Activated CD8-positive, alpha-beta memory T cell treated with anti-CD3 and anti-CD28 coated beads, Interleukin-2, amount 10 ng/mL, durations not matched to agents 7 days and 5 days (primary cell): ENCODE measurements at places on chromosomes 2 and 18. TPM values are rescaled to one million over a fixed set of nuclear protein-coding genes. Genes with fewer than 3 reads are reported as not detected.

Gene SH3RF3
- 0.05 TPM for total RNA-seq

Gene SLC9A2
- total RNA-seq = not detected

Gene SLC38A11
- total RNA-seq = not detected

Gene CD28
- total RNA-seq = 35.7 TPM

Gene CHPF
- total RNA-seq = 24.4 TPM

Gene PIGN
- 27.8 TPM for total RNA-seq

Gene MROH2A
- not detected for total RNA-seq

Gene MYOM1
- 1.6 TPM for total RNA-seq

Gene ALK
- total RNA-seq = not detected

Gene RNF125
- 31.9 TPM for total RNA-seq

Gene AGXT
- not detected for total RNA-seq

Gene INHA
- total RNA-seq = not detected

Gene IL1F10
- total RNA-seq = not detected

Gene DNAJC5G
- not detected for total RNA-seq

Gene CAPN13
- total RNA-seq = not detected

Gene CFAP65
- not detected for total RNA-seq

Gene ERFE
- total RNA-seq = not detected

Gene BCL2
- 118 TPM for total RNA-seq

Gene RETSAT
- total RNA-seq = 28.2 TPM

Gene DSG4
- not detected for total RNA-seq

Gene IL36A
- total RNA-seq = not detected

Gene ADGRF3
- total RNA-seq = 3.7 TPM

Gene NOSTRIN
- not detected for total RNA-seq

Gene CDH7
- not detected for total RNA-seq

Gene GPR35
- 35.4 TPM for total RNA-seq

Gene UPP2
- total RNA-seq = not detected

Gene RESP18
- total RNA-seq = not detected

Gene NAT8
- not detected for total RNA-seq

Gene RBM44
- 1.2 TPM for total RNA-seq
